ENCODE measurements at places on chromosomes 3 and 15.
A peak's percentile ranks its signal among the peaks of the same experiment; 100 is the strongest.

DNA sequence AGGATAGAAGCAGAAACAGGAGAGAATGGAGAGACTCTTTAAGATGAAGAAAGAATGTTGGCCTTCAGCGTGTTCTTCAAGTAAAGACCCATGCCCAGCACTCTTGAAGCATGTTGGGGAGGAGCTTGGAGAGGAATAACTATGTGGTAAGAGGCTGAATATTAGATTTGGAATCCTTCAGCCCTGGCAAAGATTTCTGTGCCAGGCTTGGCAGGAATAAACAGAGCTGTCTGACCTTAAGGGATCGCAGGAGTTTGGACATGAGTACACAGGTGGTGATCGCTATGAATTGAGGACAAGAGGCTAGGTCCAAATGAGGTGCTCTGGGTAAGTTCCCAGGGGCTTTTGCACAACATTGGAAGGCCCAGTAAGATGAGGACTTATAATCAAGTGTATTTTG lies 132.6 kb upstream of the TBL1XR1 start:
- no peak for DNase-seq

DNA sequence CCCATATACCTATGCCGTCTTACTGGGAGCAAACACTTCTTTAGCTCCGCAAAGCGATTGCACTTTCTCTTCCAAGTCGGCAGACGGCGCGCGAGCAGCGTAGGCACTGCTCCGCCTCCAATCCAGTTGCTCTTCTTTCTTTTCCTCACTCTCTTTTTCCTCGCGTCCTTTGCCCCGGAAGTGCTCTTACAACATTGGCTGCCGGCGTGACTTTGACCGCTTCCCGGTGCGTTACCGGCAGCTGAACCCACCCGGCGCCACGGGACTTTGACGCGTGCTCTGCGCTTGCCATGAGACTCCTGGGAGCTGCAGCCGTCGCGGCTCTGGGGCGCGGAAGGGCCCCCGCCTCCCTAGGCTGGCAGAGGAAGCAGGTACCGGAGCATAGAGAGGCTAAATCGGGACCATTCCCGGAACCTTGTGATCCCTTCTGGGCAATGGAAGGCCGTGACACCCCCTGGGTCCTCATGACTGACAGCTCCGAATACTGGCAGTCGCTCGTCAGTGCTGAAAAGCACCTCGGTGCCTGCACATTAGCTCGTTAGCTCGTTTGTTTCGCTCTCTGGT lies at the start of gene GFM1:
GFM1 (plus strand) TSS at position 183 of the 564 bp plus-strand sequence; CDS start at position 291, 108 bp downstream.
- DNase-seq: peak; percentile 84

GRCh38 chr3:5769825-5770224 lies 582.3 kb downstream of the EDEM1 start:
- DNase-seq: no peak

DNA sequence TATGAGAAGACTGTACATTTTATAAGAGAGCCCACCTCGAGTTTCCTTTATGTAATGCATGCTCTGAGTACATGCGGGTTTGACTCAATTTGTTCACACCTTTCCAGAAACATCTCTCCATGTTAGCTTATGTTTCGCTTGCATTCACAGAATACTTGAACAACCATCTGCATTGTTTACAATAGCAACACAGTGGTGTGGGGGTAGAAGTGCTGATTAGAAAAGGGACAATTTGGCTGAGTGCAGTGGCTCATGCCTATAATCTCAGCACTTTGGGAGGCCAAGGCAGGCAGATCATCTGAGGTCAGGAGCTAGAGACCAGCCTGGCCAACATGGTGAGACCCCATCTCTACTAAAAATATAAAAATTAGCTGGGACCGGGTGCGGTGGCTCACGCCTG lies 60.9 kb downstream of the NCEH1 start:
- DNase-seq: no peak

DNA sequence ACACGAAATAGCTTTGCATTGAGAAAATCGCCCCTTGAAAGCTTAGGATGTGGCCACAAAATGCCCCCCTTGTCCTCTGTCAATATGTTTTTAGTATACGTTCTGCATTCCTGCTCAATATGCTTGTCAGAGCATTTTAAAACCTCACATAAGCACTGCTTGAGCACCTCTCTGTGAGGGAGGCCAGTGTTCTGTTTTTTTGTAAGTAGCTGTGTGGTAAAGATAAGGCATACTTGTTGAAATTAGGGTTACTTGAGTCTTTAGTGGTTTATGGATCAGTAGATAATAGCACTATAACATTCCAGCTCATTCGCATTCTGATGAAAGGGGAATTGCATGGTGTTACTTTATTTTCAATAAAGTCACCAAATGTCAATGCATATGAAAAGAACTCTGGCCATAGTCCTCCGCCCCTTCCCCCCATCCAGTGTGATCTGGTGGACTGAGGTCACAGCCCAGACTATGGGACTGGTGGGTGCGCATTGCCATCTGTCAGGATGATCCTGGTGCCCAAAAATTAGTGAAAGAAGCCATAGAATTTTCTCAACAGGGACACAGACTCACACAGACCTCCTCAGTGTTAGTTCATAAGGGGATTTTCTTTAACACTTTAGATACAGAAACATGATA lies 33.1 kb downstream of the IL1RAP start:
- no peak for DNase-seq

GRCh38 chr3:188782613-188783124 lies 389.1 kb upstream of the TPRG1 start:
- no peak for DNase-seq

- no peak for DNase-seq
These were observed 35.1 kb upstream of the CSPG5 start for GRCh38 chr3:47613722-47614121.

All from tibial nerve (tissue), 4 donors.